ENCODE measurements at places on chromosomes 3 and 15.

DNA sequence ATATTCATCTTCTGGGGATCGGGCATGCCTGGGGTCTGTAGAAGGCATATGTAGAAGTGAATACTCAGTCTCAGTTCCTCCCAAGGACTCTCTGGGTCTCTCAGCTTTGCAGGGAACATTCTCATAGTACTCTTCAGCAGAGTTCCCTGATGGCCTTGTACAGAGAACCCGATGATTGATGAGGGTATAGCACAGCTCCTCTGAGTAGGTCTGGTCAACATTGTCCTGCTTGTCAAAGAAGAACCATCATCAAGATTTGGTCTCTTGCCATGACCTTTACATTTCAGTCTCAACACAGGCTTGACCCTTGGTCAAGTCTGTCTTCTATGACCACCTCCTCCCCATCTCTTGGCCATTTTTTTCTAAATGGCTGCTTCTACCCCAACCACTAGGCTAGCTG is 9.5 kb downstream of the GCSAM start:
- DNase-seq = no peak

DNA sequence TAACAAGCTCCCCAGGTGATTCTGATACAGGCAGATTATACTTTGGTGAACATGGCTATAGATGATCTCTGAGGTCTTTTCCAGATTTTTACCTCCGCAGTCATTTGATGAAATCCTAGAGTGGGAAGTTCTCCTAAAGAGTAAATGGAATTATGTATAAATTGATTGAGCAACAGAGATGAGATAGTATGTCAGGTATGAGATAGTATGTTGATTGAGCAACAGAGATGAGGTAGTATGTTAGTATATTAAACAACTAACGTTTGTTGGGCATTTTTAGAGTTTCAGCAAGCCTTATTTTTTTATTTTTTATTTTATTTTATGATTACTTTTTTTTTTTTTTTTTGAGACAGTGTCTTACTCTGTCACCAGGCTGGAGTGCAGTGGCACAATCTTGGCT is 265.0 kb upstream of the SOX2 start:
- no peak for DNase-seq

DNA sequence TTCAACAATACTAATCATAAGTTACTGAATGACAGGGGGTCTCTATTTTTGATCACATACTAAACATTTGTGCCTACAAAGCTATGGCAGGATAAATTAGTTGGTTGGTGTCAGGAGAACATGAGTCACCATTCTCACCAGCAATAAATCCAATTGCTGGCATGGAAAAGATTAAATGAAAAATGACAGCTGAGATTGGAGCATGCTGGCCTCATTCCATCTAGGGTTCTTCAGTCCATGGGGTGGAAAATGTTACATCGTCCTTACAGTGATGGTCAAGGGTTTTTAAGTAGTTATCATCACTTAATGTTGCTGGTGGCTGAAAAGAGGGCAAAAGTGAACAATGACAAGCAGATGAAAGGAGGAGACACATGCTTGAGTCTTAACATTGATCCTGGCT is 180.1 kb upstream of the BCL6 start:
- no peak for DNase-seq

DNA sequence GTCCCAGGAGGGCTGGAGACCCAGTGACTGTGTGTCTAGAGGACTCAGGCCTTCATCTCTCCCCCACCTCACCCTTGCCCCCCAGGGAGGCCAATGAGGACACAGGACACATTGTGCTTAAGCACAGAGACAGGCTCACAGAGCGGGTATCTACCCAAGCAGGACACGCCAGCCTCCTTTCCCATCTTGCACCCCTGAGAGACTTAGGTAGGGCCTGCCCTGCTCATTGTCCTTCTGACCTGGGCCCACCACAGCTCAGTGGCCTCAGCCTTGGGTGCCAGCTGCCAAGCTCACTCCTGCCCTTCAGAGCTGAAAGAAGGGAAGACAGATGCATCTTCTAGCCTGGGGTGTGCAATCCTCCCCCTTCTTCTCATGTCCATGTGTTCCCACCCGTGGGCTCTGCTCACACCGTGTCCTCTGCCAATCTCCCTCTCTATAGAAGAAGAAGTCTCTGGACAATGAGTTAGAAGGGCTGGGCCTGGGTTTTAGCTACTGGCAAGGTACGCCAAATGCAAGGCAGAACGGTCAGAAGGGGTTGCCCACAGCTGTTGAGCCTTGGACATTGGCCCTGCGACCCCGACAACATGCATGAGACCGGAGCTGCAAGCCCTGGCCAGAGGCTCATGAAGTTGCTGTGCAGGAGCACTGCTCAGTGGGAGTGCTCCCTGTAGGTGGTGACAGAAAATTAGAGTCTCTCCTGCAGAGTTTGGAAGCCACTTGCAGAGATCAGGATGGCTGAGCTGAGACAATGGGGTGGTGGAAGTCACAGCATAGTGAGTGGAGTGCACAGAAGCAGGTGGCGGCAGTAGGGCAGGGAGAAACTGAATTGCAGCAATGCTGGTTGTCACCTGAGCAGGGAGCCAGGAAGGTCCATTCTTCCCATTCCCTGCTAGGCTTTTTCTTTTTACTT is 32.8 kb downstream of the ACSBG1 start:
- no peak for DNase-seq

DNA sequence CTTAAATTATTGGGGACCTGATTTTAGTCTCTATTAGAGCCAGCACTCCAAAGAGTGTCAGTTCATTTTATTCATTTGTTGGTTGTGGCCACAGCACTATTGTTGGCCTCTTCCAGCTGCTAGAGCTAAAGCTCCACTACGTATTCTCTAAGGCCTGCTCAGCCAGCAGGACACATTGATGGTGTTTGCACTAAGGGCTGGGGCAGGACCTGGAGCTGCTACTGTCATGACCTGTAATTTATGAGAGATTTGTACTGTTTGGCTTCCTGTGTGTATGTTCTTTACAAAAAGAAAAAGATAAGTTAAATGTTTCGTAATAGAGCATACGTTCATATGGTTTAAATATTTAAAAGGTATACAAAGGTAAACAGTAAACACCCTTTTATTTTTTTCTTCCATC is 8.1 kb downstream of the GFM1 start:
- DNase-seq = no peak

DNA sequence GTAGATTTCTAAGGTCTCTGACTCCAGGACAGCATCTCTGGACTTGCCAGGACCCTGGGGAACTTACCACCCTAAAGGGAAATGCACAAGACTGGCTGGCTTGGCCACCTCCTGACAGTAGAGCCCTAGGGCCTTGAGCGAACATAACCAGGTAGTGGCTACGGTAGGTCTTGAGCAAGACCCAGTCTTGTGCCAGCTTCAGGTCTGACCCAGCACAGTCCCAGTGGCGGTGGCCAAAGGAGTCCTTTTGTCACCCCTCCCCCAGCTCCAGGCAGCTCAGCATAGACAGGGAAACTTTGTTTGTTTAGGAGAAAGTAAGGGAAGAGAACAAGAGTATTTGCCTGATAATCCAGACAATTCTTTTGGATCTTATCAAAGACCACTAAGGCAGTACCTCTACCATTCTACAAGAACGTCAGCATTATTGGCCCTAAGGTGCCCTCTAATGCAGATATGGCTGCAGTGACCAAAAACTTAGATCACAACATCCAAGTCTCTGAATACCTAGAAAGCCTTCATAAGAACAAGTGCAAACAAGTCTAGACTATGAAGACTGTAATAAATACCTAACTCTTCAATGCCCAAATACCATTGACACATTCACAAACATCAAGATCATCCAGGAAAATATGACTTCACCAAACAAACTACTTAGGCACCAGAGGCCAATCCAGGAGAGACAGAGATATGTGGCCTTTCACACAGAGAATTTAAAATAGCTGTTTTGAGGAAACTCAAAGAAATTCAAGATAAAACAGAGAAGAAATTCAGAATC is 38.7 kb upstream of the FBN1 start:
- DNase-seq = no peak

- DNase-seq = no peak
These were observed 35.9 kb downstream of the CEMIP start for GRCh38 chr15:80815106-80815505.

GRCh38 chr3:72368331-72368975 is 479.8 kb downstream of the SHQ1 start:
- DNase-seq = no peak

- no peak for DNase-seq
These were observed 38.5 kb downstream of the RASGRP1 start for GRCh38 chr15:38526158-38526557.

DNA sequence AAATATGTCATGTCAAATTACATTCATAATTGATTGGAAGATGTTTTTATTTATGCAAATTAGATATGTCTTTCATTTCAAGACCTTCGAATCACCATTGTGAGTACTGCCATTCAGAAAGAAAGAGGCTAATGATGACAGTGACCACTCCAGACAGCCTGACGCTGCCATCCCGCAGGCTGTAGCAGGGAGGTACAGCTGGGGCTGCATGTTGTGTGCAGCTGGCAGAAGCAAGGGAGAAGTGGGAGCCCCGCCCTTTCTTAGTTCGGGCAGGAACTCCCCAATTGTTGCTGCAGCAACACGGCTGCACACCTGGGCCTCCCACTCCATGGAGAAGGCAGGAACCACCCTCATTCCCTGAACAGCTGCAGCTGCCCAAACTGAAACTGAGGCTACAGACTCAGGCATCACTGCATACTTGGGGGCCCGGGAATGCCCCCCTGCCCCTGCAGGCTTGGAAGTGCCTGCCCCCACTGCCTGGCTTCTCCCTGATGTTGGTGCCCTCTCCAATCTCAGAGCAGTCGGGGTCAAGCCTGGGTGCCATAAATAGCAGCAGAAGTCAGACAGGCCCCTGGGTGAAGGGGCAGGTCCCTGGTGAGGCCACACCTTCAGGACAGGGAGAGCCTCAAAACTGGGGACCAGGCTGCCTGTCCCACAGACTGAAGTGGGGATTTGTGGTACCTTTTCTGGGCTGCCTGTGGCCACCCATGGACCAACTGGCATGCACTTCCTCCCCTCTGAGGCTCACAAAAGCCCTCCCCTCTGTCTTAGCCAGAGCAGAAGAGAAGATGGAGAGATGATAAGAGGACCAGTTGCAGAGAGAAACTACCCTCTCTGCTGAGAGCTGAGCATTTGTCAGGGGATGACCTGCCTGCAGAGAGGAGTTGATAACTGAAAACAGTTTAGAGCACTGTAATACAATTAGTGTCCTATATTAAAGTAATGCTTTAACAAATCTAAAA is 964.6 kb downstream of the SI start:
- DNase-seq = no peak

DNA sequence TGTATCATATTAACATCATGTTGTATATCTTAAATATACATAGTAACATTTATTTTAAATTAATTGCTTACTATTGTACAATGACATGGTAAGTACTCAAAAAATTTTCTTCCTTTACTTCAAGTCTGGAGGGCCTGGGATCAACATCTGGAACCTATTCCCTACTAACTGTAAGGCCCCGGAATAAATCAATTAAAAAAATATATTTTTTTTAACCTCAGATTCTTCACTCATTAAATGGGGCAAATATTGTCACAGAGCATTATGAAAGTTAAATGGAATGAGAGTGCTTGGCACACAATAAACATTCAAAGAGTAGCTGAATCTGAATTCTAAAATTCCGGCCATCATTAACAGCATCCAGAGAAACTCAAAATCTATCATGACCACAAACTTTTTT is 16.5 kb downstream of the GSK3B start:
- DNase-seq = no peak

DNA sequence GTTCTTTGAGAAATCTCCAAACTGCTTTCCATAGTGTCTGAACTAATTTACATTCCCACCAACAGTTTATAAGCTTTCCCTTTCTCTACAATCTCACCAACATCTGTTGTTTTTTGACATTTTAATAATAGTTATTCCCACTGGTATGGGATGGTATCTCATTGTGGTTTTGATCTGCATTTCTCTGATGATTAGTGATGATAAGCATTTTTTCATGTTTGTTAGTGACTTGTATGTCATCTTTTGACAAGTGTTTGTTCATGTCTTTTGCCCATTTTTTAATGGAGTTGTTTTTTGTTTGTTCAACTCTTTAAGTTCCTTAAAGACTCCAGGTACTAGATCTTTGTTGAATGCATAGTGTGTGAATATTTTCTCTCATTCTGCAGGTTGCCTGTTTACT is 116.6 kb upstream of the TSC22D2 start:
- no peak for DNase-seq

DNA sequence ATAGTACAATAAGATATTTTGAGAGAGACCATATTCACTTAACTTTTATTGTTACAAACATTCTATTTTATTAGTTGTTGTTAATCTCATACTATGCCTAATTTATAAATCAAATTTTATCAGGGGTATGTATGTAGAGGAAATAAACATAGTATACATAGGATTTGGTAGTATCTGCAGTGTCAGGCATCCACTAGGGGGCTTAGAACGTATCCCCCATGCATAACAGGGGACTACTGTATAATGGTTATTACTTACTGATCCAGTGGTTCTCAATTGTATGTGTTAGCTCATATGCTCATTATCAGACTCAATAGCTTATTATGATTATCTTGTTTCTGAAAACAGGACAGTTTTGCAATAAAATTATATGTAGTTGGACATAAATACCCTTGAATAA is 27.6 kb downstream of the CMC1 start:
- no peak for DNase-seq

- no peak for DNase-seq
These were observed 35.9 kb downstream of the SLC12A1 start for GRCh38 chr15:48242015-48242414.

DNA sequence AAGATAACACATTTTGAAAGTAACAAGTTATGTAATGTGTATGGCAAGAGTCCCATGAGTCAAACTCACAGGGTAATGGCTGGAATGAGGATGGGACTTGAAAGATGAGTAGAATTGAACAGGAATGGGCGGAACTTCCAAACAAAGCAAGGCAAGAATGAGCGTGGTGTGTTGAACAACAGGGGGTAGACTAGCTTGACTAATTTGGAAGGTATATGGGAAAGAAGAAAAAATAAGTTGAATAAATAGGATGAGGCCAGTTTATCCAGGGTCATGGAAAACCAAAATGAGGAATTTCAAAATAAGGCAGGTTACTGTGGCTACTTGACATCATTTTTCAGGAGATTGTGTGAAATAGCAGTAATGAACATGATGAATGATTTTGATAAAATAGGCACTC is 2.5 kb upstream of the DPH6 start:
- DNase-seq = no peak

GRCh38 chr3:137866933-137867332 is 102.8 kb downstream of the SOX14 start:
- no peak for DNase-seq

All from AG09319 (cell line).